ENCODE measurements at places on chromosomes 11 and 22.

DNA sequence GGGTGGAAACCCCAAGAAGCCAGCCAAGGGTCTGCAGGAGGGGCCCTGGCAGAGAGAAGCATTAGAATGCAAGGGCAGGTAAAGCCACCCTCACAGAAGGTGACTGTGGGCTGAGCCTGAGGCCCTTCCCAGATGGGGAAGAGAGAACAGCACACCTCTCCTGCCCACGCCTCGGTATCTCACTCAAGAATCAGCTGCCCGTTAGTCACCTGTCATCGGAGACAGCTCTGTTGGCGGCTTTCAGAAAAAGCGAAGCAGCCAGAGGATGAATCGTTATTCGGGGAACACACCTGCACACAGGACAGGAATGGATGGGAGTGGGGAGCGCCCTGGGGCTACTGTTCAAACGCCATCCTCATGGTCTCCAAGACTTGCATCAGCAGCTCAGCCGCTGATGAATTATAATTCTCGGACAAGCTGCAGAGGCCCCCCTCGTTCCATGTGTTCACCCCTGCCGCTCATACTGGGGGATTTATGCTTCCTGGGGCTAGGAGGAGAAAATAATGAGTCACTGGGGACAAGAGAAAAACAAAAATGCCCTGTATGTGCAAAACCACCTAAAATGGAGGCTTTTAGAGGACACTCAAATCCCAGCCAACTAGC lies 21.6 kb upstream of the TMA7B start:
- no peak for DNase-seq

- no peak for DNase-seq
Observed at GRCh38 chr11:33774736-33775466, 581 bp upstream of the FBXO3 start.

DNA sequence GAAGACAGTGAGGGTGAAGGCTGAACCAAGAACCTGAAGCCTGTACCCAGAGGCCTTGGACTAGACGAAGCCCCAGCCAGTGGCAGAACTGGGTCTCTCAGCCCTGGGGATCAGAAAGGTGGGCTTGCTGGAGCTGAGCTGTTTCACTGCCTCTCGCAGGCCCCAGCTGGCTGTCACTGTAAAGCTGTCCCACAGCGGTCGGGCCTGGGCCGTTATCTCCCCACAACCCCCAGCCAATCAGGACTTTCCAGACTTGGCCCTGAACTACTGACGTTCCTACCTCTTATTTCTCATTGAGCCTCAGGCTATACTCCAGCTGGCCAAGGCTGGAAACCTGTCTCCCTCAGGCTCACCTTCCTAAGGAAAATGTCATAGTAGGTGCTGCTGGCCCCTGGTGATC lies 4.1 kb downstream of the PPP1CA start:
- DNase-seq: no peak

DNA sequence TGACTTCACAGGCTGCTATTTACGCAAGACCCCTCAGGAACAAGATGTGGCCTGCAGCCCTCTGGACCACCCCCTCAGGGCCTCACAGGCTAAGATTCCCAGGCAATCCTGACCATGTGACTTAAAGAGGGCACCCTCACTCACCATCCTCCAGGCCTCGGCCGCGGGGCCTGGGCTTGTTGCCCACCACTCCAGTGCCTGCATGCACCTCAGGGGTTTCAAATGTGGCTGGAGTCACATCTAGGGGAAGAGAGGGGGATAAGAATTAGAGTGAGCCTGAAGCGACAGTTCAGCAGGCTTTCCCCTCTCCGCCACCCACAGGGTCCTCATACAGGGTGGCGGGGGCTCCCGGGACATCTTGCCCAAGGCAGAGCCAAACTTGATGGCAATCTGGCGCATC lies 2.1 kb downstream of the ESS2 start:
- DNase-seq: no peak

DNA sequence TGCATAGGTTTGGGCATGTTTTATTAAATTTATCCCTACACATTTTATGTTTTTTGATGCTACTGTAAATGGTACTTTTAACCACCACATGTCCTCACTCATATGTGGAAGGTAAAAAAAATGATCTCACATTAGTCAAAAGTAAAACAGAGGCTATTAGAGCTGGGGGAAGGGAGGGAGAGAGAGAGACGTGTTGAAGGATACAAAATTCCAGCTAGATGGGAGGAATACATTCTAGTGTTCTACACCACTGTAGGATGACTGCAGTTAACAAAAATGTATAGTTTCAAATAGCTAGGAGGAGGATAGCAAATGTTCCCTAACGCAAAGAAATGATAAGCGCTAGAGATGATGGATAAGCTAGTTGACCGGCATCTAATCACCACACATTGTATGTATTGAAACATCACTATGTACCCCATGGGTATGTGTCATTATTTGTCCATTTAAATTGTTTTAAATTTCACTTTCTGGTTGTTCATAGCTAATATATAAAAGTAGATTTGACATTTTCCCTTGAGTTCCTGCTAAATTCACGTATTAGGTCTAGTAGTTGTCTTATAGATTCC lies 9.9 kb upstream of the GNB1L start:
- no peak for DNase-seq

DNA sequence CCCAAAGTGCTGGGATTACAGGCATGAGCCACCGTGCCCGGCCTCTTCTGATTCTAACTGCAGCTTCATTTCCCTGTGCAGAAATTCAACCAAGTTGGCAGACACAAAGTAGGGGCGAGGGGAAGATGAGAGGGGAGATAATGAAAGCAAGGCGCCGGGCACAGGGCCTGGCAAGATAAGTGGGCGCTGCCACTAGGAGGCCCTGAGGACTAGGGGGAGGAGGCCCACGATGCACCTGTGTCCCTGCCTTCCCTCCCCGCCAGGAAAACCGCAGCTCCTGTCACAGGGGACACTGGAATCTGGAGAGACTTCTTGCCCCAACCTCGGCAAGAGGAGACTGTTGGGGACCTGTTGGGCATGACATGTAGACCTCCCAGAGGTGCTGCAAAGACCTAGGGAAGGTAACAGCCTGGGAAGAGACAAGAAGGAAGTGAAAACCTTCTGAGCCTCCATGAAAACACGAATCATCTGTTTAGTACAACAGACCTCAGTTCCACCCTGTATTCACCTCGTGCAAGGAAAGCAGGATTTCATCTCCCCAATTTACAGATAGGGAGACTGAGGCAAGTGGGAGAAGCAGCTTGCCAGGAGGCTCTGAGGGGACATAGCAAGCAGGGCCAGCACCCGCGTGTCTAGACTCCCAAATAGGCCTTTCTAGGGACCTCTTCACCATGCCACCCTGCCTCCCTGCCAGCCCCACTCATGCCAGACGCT lies 3.1 kb upstream of the LGALS1 start:
- no peak for DNase-seq

DNA sequence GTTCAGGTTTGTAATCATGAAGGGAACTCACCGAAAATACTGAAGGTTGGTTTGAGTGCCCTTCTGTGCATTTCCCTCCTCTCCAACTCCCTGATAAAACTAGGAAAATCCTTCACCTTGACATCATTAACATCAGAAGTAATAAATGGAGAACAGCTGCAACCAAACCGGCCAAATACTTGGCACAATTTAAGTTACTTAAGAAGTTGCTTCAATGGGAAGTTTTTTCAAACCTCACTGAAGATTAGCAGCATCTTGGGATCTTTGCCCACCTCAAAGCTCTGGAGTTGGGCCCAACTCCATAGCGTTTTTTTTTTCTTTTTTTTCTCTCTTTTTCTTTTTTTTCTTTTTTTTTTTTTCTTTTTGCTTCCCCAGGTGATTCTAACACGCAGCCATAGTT lies 784.8 kb downstream of the KCNA4 start:
- peak; percentile 92 for DNase-seq

DNA sequence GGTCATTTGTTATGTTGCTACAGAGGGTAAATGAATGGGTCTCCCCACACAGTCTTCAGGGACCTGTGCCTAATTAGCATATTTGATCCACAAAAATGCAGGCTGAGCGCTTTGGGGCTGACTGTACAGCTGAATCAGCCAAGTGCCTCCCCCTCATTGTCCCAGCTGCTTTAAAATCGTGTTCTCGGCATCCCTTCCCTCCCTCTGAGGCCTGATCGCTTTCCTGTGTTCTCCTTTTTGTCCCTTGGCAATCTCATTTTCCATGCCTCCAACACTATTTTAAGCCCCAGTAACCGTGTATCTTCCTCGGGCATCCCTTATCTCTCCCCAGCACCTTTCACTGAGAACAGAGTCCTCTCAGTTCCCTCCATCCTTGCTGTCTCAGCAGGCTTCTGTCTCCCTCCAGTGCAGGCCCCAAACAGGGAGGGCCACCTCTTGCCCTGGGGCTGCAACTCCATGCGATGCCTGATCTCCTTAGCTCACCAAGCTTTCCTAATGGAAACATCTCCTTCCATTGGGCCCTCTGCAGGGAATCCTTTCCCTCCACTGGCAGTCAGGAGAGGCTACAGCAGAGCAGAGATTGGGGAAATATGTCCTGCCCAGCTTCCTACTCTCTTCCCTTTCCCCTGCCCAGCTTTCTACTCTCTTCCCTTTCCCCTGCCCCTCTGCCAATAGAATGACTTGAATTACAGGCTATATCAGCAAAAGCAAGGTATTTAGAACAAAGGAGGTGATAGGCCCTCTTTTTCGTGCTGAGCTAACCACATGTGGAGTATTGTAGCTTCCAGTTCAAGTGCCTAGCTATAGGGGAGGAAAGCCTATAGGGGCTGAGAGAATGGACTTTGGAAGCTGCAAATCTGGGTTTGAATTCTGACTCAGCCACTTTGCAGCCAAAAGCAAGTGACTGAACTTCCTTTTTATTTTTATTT lies 13.8 kb downstream of the UQCR10 start:
- DNase-seq: peak; percentile 93

- peak; percentile 97 for DNase-seq
Observed at GRCh38 chr11:107041088-107041444, 22.8 kb upstream of the GUCY1A2 start.

DNA sequence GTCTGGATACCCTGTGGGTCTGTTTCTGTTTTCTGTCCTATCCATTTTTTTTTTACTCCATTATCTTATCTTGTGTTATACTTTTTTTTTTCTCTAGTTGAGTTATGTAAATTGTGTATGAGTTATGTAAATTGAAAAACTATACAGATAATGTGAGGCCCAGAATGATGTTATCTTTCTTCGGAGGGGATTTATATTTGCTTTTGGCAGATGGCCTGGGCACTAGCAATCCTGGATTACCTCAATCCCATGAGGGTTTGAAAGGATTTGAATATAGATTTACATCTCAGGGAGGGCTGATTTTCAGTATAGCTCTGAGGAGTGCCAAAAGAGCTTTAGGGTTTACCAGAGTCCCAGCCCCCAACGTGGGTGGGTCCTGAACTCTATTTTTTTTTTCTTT lies 71.0 kb downstream of the CSTPP1 start:
- DNase-seq: no peak

DNA sequence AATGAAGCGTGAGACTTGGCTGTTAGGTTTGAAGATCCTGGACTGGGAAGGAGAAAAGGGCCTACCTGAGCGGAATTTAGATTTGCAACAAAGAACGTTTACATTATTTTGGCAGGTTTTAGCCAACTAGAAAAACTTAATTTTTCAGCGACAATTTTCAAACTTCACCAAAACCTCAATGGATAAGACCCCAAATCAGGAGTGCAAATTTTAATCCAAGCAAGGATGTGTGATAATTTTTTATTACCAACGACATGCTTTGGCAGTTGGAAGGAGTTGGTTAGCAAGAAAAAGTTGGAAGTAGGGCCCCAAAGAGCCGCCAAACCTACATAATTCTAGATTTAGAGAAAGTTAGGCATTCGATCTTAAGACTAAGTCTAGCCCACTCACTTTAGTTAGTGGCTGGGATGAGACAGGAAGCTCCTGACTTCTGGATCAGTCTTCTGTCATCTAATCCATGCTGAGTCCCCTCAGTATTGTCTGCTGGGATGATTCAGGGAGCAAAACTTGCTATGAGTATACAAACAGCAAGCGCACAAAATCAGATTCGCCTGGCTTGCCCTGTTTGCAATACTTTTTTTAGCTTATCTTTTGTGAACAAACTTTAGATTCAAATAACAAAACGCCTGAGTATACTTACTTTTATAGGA lies 787 bp upstream of the RDX start:
- no peak for DNase-seq

DNA sequence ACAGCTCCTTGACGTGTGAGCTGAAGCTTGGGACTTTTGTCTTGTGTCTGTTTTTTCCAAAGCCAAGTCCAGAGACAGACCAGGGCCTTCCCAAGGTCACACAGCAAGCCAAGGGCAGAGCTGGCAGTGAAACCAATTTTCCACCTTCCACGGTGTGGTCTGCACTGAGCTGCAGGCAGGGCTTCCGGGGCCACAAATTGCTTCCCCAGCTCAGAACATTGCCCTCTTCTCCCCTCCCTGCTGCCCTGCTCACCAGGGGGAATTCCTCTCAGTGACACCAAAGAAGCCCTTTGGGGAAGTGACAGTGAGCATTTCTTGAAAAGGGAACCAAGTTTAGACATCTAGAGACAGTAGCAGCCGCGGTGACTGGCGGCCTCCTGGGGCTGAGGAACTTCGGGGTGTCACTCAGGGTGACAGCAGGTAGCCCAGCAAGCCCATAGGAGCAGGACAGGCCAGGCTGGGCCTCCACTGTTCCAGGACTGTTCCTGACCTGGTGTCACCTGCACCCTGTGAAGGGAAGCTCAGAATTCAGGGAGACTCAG lies 9.2 kb downstream of the FXYD2 start:
- DNase-seq: no peak

GRCh38 chr22:33130473-33130872 lies 72.3 kb upstream of the SYN3 start:
- DNase-seq: no peak

Measured in astrocyte (in vitro differentiated cells and primary cell).